ENCODE measurements at places on chromosomes 7 and 10.

DNA sequence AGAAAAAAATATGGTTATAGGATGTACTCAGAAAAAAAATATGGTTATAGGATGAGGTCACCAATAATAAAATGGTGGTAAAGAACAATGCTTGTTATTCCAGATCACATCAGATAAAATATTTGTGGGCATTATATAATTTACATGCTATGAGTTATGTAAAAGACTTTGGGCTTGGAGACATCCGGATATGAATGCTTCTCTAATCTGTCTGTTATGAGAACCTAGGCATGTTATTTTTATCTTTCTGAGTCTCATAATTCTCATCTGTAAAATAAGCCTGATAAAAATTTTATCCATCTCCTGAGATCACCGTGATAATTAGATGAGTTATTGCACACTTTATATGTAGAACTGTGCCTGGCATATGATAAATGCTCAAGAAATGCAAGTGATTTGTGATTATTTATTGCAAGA is 37.8 kb downstream of the DKK1 start:
- DNase-seq: no peak

GRCh38 chr10:89916468-89917215 is 215.3 kb downstream of the KIF20B start:
- no peak for DNase-seq

DNA sequence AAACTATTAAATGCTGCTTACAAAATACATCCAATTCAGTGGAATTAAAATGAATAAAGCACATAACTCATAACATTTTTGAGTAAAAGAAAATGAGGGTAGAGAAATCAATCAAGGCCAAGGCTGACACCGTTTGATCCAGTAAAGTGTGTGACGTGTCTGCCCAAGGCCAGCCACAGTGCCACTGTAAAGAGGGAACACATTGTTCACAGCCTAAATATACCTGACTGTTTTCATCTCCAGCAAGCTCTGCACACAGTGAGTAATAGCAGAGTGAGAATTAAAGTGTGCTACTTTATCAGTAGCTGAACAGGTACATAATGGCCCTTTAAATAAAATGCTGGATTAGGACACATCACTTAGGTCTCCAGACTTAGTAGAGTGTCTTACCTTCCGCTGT is 130.8 kb upstream of the DPP6 start:
- no peak for DNase-seq

- DNase-seq: peak; percentile 66
Observed at GRCh38 chr10:44801383-44802327, 109.5 kb upstream of the TMEM72 start.

DNA sequence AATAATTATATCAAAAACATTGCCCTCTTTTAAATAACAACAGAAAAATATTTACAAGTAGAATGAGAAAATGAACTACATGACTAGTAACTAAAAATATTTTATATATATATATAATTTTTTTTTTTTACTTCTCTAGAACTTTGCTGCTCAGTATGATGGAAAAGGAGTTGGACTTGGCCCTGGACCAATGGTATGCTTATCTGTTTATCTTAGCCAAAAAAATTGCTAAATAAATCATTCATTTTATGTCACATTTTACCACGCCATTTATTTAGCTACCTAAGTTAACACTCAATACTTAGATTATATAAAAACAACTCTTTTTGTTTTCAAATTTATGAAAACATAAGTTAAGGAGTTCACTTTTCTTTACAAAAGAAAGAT is 6.7 kb downstream of the COL1A2 start:
- DNase-seq: no peak

DNA sequence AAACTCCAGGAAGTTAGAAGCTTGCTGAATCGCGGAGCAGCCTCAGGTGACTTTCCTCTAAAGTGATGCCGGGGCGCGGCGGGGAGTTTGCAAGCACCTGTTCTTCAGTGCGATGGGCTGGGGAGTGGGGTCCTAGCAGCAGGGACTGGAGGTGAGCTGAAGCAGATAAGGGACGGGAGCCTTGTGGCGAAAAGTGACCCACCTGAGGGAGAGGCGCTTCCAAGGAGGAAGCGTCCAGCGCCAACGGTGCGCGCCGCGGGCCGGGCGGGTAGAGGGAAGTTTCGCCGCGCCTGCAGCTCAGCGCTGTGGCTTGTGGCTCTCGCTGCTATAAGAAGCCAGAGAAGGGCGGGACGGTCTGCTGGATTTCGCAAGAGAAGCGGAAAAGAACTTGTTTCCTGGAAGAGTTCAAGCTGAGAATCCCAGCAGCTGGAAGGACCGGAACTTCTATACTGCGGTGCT is at the start of gene STEAP4:
TSS of gene STEAP4 (minus strand) at position 305 of the 459 bp plus-strand sequence. CDS start 22,625 bp downstream, outside the sequence.
- DNase-seq: no peak

DNA sequence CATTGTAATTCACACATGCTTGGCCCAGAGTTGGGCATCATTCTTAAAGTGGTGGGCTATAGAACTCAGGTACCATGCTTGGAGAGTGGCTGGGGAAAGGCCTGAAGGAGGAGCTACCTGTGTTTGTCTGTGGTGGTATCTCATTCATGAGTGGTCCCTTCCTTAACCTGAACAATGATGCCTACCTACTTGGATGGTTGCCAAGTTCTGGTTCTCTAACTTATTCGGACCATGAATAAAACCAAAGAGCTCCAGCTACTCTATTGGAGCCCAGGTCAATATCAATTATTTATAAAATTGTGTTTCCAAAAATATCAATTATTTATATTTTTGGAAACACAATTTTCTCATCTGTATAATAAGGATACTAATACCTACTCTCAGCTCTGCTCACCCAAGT is 2.9 kb upstream of the GPR37 start:
- DNase-seq: no peak

DNA sequence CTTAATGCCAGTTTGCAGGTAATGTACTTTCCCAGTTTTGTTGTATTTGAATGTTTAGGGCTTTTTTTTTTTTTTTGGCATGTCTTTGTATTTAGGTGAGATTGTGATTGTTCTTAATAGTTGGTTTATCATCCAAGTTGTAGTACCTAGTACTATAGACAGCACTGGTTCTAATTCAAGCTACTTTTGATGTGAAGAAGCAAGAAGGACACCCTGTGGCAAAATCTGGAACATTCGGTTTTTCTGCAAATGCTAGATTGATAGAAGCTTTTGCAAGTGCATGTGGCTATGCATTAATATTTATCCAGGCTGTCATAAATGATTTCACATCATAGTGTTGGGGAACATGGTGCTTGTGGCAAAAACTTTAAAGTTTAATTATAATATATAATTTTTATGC is 248.9 kb downstream of the FOXP2 start:
- peak; percentile 62 for DNase-seq

DNA sequence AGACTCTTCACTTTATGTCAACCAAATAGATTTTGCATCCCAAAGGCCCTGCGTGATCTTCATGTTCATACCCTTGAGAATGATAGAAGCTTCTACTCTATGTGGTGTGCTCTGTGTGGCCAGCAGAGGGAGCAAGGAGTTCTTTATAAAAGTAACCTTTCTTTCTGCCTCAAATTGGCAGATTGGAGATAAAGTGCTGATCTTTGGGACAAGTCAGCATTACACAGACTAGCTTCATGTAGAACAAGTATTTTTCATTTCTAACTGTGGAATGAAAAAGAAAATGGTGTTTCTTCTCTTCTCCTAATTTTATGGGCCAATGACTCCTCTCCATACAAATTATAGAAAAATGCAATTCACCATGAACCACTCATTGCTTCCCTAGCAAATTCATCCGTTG is 1214.1 kb downstream of the SORCS1 start:
- DNase-seq: peak; percentile 40

- no peak for DNase-seq
Observed at GRCh38 chr7:157292770-157293412, 43.9 kb upstream of the DNAJB6 start.
